NCI-H2171 treated with DMSO at 0.1 percent for 48 hours (cell line): ENCODE measurements at places on chromosomes 2 and 18.

GRCh38 chr18:28794459-28795245 lies 617.7 kb upstream of the CDH2 start:
- DNase-seq, result no peak

DNA sequence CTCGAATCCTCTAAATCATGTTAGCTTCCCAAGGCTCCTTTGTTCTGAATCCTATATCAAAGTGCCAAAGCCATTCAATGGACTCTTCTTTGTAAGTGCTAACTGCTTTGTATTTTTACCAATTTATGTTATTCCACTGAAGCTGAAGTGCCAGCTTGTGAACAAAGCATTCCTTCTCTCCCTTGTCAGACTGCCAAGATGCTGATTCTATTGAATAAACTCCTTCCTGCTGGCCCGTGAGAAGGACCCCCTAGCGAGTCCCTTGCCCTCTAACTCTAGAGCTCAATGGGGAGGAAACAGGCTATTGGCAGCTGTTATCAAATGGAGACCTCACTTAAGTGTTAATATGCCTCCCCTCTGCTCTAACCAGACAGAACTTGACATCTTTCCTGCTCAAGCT lies 1097.9 kb upstream of the CNTNAP5 start:
- no peak for DNase-seq

GRCh38 chr18:56353663-56354260 lies 284.6 kb downstream of the TXNL1 start:
- DNase-seq, result no peak

- peak; percentile 11 for DNase-seq
Measured at GRCh38 chr2:95552911-95553310, 38.9 kb upstream of the TRIM43 start.

- DNase-seq, result peak; percentile 74
Measured at GRCh38 chr2:216516730-216517350, 18.2 kb downstream of the RPL37A start.

GRCh38 chr2:112812318-112813267 lies 24.0 kb downstream of the IL1B start:
- no peak for DNase-seq

DNA sequence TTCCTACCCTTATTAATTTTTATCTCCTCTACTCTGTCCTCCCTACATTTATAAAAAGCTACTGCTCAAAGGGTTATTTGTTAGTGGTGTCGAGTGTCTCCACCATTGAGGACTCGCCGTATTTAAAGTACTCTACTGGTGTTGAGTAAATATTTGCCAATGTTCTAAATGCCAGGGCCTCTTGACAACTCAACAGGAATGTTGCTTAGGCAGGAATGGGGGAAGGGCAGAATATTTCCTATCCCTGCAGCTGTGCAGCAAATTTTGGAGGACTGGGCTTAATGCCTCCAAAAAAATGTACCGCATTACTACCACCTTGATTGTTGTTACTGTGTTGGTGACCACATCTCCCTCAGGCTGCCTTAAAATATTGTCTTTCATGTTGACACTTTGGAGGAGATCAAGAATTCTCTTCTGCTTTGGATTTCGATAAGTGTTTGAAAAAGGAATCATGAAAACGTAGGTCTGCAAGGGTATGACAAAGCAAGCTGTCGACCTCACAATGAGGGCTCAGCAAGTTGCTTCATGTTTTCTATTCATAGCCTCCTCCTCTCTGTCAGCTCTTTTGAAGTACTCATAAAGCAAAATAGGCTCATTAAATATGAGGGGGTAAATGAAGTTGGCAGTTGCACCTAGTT lies 84.3 kb downstream of the EFEMP1 start:
- peak; percentile 9 for DNase-seq

GRCh38 chr2:144324446-144325045 lies 195.4 kb downstream of the ZEB2 start:
- no peak for DNase-seq

GRCh38 chr18:73827801-73828200 lies 319.8 kb downstream of the FBXO15 start:
- DNase-seq, result no peak

DNA sequence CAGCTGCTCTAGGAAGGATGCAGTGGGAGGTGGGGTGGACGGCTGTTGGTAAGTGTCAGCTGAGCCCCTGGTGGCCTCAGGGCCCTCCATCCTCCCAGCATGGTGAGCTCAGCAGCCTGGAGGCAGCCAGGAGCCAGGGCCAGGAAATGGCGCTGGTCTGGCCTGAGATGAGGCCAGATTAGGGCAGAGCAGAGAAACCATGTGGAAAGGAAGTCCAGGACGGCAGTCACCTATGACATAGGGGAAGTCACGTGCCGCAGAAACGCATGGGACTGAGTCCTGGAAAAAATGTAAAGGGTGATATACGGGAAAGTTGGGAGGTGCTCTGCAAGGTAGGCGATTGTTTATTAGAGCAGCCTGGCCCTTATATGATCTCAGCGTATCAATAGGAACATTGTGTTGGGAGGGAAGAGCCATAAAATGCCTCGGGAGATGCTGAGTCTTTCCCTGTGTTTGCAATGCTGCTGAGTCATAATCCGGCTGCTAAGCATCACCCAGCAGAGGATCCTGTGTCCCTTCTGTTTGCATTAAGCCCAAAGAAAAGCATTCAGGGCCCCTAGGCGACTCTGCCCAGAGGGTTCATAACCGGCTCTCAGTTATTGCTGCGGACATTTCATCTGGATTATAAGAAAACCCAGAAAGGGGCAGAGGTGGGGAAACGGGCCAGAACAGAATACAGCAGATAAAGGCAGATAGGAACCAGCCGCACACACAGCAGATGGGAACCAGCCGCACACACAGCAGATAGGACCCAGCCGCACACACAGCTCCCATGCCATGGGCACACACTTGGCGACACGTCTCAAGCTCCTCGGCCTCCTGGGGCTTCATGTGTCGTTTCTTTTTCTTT lies 30.3 kb upstream of the B3GNT7 start:
- DNase-seq, result peak; percentile 66

DNA sequence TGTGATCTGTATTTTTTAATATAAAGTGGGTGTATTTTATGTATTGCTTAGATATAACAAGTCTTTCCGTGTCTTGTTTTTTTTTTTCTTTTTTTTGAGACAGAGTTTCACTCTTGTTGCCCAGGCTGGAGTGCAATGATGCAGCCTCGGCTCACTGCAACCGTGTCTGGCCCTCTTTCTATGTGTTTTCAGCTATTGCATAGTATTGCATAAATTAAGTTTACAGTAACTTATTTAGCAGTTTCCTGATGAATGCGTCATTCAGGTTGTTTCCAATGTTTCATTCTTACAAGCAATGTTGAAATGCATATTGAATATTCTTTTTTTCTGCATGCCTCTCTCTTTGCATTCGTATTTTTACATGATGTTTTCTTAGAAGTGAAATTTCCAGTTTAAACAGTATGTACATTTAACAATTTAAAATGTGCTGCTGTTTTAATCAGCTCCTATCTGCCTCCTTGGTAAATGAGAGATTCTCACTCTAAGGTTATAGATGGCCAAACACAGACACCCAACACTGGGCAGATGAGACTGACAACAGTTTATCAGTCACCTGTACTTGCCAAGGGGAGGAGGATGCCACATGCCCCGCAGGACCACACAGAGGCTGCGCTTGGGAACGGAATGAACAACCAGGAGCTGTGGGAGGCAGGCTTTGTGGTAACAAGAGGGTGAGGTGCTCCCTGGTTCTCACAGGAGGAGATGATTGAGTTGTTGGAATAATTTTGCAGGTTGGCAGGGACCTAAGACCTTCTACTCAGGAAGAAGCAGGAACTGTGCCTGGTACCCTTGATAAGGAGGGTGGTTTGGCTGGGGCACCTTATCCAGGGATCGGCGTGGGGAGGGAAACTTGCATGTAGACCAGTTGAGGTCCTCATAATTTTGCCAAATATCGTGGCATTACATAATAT lies 7.5 kb downstream of the SLC9A4 start:
- DNase-seq, result no peak

DNA sequence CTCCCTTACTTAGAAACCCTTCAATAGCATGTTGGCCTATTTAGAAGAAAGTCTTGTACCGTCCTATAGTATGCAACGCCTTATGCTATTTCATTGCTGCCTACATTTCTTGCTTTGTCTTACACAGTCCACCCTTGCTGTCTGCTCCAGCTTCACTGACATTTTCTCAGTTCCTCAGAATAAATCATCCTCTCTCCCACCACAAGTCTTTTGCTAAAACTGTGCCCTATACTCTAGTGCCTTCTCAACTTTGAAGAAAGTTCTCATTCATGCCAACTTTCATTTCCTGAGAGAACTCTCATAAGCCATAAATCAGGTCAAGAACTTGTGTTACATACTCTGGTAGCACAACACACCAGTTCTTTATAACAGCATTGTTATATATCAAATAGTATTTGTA lies 54.3 kb upstream of the COL3A1 start:
- DNase-seq, result no peak

DNA sequence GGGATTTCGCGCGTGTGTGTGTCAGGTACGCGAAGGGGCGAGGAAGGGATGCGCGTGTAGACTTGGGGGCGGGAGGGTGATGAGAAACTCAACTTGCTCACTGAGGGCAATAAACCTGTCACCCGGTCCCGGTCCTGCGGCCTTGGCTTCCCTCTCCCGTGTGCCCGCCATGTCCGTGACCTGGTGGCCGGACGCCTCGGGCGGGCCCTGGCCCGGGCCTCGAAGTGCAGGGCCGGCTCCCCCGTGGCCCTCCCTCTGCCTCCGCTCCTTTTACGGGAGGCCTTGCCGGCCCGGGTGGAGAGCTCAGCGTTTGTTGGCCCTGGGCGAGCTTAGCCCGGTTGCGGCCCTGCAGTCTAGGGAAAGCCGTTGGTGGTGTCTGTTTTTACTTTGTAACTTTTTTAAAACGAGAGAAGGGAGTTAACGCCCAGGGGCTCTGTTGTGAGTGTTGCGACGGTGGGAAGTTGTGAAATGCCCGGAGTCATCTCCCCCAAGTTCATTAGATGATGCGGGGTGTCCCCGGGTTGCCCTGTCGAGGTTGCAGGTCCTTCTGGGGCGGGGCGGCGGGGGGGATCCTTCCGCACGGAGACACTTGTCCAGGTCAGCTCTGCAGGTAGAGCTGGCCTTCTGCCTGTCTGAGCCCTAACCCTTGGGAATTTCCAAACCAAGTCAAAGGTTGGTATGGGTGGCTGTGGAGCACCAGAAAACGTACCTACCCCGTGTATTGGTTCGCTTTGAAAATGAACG lies 883 bp downstream of the SMCHD1 start:
- DNase-seq, result peak; percentile 19
